ENCODE measurements at places on chromosomes 2 and 18. TPM values are rescaled to one million over a fixed set of nuclear protein-coding genes. Genes with fewer than 3 reads are reported as not detected.

- no peak for DNase-seq
These were observed 106.9 kb downstream of the HDAC4 start for GRCh38 chr2:239293775-239294430.

- no peak for DNase-seq
These were observed 199.4 kb upstream of the RASGRP3 start for GRCh38 chr2:33277002-33277426.

The OR6B2 gene
- not detected for total RNA-seq

- DNase-seq = no peak
These were observed 25.7 kb upstream of the NCL start for GRCh38 chr2:231489990-231490389.

The DAW1 gene
- total RNA-seq = 1.2 TPM
